ENCODE measurements at places on chromosomes 13 and 19.
A peak's percentile ranks its signal among the peaks of the same experiment; 100 is the strongest.

DNA sequence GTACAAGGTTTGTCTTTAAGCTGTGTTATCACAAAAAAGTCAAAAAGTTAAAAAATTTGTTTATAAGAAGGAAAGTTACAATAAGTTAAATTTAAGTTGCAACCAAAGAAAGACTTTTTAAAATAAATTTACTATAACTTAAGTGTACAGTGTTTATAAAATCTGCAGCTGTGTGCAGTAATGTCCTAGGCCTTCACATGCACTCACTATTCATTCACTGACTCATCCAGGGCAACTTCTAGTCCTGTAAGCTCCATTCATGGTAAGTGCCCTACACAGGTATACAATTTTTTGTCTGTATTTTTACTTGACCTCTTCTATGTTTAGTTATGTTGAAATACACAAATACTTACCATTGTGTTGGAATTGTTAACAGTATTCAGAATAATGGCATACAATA is 667.9 kb upstream of the SLITRK5 start:
- no peak for DNase-seq

DNA sequence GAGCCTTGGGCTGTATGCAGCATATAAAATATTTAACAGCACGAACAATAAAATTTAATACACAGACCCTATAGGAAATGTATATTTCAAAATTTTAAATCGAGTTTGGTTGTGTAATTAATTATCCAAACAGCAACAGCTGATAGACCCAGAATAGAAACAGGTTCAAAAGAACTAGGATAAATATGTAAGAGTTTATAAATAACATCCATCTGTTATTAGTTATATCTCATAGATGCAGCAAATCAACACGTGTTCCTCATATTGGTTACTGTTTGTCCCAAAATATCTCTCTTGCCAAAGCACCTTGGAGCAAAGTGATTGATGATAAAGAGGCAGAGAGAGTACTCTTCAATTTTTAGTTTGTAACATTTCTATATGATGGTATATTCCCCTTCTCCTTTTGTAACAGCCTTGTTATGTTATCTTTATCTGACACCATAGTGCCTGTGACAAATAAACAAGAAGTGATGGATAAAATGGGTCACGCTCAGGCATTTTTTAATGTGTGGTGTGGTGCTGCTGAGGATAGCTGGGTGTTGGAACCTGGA is 260.6 kb upstream of the NBEA start:
- DNase-seq, result no peak

GRCh38 chr19:29614046-29614445 is 8.0 kb downstream of the POP4 start:
- no peak for DNase-seq

- DNase-seq, result no peak
These were observed 6.0 kb upstream of the TEX30 start for GRCh38 chr13:102779436-102780159.

DNA sequence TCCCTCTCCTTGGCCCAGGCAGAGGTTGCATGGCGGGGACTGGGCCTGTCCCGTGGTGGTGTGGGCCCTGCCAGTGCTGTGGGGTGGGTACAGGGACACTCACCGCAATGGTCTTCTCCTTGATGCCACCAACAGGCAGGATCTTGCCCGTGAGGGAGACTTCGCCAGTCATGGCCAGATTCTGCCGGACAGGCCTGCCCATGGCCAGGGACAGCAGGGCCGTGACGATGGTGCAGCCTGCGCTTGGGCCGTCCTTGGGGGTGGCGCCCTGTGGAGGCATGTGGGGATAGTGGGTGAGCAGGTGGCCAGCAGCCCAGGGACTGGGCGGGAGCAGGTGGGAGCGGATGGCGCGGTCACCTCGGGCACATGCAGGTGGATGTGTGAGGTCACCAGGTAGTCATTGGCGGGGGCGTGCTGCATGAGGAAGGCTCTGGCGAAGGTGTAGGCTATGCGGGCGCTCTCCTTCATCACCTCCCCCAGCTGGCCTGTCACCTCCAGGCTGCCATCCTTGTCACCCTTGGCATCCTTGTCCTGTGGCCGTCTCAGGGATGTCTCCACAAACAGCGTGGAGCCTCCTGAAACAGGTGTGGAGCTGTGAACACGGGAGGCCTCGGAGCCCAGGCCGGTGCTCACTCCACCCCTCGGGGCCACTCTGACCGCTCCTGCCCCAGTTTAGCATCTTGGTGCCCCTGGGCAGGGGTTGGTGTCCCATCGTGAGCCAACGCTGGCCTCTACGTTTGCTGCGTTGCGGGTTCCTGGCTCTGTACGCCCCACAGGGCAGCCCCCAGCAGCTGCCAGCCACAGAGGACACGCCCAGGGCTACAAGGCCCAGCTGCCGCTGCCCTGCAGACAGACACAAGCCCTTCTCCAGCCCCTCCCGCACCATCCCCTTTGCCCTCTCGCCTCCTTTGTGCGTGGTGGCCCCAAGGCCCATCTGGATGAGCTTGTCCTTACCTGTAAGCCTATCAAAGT is 3.4 kb downstream of the RPL36 start:
- no peak for DNase-seq

- peak; percentile 72 for DNase-seq
These were observed 774 bp downstream of the GGN start for GRCh38 chr19:38386971-38387549.

GRCh38 chr13:77653301-77653700 is 44.2 kb upstream of the SLAIN1 start:
- DNase-seq, result no peak

DNA sequence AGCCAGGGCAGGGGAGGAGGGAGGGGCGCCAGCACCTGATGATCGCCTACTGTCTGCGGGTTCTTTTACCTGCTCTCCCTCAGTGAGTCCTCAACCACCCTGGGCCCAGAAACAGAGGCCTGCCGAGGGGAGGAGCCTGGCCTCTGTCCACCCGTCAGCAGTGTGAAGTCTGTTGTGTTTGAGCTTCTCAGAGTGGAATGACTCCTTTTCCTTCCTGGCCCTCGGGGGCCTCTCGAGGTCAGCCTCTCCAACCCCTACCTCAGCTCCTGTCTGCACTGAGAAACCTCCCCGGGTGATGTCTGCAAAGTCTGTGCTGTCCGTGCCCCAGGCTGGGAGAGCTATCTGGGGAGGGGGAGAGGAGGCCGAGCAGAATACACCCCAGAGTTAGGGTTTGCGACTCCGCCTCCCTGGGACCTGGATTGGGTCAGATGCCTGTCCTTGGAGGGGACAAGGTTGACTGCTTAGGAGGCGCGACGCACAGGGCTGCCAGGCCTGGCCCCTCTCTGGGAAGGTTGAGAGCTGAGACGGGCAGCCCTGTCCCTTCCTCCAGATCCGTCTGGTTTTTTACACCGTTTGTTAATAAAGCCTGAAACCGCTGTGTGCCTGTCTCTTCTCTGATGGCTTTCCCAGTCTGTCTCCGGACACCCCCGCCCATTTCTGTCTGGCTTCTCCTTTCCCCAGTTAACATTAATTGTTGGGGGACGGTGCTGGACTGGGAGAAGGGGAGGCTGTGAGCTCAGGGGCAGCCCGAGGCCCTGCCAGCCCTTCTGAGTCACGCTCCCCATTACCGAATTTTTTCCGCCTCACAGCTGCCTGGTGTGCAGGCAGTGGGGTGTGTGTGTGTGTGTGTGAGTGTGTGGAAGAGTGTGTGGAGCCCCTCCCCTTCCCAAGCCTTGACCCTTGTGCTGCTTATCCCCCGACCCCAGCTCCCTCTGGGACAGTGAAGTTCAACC is 989 bp upstream of the SSC5D start:
- DNase-seq, result no peak

DNA sequence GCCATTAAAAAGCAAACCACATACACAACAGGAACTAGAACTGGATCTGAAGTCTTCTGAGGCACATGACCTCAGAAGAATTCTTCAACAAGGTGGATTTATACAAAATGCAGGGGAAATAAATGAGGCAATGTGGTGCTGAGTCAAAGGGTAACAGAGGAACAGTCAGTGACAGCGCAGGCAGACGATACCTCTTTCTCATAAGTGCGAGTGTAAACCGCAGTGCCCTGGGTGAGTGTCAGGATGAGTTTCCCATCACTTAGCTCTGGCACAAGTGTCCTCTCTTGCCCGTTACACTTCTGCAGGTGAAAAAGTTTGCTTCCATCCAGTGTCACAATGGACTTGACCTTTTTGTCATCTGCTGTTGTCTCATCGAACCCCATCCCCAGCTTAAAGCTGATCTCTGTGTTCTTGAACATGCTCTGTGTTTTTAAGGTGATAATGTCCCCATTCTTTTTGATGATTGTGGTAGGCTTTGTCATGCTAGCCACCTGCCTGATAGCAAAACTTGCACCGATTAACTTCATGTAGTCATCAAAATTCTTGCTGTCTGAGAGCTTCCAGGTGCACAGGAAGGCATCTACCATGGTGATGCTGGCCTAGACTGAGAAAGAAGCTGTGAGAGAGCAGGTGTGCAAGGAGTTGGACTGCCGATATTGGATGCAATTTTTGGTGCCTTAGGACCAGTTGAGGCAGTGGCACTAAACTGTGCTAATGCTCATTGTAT is 97.3 kb downstream of the AKAP11 start:
- no peak for DNase-seq

DNA sequence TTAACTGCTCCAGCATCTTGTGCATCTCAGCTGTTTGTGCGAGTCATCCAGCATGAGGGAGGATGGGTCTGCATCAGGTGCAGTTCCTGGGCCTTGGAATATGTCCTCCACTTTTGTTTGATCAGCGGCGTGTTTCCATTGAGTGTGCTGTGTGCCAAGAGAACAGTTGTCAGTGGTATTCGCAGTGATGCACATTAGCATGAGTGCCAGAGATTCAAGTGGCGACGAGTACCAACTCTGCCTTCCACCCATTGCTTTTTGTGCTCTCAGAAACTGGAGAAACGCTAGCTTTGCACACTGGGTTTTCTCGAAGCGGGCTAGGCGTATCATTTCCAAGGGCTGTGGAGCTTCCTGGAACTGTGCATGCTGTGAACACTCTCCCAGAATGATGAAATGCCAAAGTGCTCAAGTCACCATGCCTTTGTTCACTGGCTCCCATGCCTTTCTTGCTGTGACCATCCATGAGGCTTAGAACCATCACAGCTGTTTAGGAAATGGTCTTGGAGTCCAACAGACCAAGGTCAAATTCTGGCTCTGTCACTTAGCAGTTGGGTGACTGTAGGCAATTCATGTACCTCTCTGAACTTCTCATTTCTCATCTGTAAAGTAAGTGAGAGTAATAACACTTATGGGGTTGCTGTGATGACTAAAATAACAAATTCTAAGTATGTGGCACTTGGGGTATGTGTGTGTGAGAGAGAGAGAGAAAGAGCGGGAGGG is 18.4 kb downstream of the LRCH1 start:
- DNase-seq, result no peak

DNA sequence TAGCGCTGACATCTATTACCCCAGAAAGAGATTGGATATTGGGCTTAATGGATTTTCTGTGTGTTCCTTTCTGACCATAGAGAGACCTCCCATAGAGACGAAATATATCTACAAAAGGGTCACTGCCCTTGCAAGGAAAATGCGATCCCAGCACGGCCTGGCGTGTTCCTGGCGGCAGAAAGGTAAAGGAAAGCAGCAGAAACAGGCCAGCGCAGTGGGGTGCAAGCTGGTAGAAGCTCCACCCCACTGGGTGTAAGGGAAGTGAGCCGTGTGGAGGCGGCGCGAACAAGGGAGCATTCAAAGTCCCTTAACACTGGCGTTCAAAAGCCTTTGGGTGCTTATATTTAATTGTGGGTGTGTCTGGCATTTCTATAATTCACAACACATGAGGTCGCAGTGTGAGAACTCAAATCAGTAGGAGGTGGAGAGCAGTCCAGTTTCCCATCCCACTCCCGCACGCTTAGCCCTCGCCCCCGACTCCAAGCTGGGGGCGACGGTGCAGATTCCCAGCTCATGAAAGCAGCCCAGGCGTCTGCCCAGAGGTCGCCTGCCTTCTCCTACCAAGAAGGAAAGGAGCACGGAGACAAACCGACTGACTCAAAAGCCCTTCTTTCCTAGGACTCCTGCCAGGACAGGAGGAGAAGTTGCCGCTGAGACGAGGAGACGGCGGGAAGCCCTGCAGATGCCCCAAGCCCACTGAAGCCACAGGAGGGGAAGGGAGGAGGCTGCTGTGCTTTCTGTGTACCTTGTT is 478.4 kb downstream of the FOXO1 start:
- no peak for DNase-seq

DNA sequence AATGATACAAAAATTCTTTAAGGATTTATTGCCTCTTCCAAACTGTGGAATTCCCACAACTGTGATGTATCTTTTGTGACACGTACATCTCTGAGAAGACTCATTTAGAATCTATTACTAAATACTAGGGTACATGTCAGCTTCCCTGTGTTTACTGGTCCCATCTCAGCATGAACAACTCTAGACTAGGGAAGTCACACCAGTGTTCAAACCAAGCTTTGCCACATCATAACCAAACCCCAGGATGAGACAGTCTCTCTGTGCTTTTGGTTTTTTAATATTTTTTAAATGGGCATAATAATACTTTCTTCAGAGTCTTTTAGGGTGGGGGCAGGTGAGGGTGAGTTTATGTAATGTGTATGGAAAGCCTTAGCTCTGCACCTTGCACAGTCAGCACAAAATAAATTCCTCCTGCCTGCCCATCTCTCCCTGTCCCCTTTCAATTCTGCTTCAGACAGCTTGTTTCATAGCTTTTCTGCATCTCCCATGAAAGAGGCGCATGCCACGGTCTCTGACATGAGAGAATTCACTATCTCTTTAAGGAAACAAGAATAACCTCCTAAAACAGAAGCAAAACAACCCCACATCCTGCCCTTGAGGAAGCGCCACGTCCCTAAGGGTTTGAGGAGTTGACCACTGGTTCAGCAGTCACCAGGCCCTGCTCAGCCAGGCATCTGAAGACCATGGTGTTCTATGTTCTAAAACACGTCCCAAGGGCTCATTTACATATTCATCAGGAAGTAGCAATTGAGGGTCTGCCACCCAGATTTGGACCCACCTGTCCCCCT is 174.5 kb downstream of the USP12 start:
- no peak for DNase-seq

DNA sequence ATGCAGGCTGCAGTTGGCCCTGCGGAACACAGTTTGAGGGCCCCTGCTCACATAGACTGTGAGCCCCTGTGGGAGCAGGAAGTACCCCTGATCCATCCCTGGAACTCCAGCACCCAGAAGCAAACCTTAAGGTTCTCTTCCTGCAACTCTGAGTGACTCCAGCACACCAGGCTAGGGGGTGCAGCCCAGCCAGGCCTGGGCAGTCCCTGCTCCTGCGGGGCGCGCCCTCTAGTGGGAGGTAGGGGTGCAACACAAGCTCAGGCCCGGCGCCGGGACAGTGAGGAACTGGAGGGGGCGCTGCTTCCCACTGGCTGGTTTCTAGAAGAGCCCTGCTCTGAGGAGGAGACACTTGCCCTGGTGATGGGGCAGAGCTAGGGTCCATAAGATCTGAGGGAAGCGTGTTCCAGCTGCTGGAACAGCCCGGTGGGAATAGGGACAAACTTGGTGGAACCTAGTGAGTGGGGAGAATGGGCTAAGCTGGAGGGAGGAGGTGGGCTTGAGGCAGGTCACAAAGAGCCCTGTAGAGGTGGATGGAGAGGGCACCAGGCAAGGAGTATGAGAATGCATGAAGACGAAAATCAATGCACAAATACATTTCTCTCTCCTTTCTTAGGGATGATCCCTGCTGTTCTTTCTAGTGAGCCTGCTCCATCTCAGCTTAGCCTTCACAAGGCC is 5.0 kb downstream of the ZSCAN5A start:
- peak; percentile 33 for DNase-seq

GRCh38 chr19:16235811-16236652 is 38.3 kb downstream of the AP1M1 start:
- no peak for DNase-seq

- no peak for DNase-seq
These were observed 9.7 kb downstream of the HSD17B14 start for GRCh38 chr19:48826606-48827020.

GRCh38 chr13:40874138-40874779 is 84.8 kb downstream of the SLC25A15 start:
- no peak for DNase-seq

Measured in inflammatory macrophage treated with lipopolysaccharide for 1 hour (primary cell).